Erythroblast (primary cell): ENCODE measurements at places on chromosomes 12 and 14.

- DNase-seq = peak; percentile 53
Measured at GRCh38 chr12:68733661-68734071, 12.3 kb upstream of the SLC35E3 start.

DNA sequence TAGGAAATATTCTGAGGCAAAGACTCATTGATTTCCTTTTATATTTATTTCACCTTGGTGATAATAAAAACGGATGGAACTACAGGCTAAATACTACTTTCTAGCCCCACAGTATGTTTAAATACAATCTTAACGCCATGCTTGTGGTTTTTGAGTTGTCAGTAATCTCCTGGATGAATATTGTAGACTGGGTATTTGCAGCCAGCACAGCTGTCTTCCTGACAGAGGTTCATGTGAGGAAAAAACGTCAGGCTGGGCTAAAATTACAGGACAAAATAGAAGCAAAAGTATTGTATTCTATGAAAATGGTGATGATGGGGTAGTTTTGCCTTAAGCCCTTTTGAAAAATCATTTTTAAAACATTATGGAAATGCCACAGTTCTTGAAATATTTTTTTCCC, 140.9 kb downstream of the CCDC91 start:
- DNase-seq = no peak

DNA sequence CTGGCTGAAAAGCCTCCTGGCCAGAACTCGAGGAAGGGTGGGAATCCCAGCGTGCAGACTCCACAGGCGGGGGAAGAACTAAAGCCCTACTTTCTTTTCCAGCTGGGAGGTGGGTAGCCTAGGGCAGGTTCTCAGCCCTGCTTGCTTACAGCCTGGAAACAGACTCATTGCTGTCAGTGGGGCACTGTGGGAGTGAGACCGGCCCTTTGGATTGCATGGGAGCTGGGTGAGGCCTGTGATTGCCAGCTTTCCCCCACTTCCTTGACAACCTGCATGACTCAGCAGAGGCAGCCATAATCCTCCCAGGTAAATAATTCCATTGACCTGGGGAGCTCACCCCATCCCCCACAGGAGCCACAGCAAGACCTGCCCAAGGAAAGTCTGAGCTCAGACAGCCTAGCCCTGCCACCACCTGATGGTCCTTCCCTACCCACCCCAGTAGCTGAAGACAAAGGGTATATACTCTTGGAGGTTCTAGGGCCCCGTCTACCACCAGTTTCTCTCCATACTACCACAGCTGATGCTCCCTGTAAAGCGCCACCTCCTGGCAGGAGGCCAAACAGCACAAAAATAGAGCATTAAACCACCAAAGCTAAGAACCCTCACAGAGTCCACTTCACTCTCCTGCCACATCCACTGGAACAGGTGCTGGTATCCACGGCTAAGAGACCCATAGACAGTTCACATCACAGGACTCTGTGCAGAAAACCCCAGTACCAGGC, 294.1 kb downstream of the SEC23A start:
- peak; percentile 2 for DNase-seq

GRCh38 chr12:112992541-112993398, 14.5 kb downstream of the OAS2 start:
- peak; percentile 61 for DNase-seq

GRCh38 chr12:127726671-127727315, 540.2 kb upstream of the TMEM132C start:
- DNase-seq = no peak

DNA sequence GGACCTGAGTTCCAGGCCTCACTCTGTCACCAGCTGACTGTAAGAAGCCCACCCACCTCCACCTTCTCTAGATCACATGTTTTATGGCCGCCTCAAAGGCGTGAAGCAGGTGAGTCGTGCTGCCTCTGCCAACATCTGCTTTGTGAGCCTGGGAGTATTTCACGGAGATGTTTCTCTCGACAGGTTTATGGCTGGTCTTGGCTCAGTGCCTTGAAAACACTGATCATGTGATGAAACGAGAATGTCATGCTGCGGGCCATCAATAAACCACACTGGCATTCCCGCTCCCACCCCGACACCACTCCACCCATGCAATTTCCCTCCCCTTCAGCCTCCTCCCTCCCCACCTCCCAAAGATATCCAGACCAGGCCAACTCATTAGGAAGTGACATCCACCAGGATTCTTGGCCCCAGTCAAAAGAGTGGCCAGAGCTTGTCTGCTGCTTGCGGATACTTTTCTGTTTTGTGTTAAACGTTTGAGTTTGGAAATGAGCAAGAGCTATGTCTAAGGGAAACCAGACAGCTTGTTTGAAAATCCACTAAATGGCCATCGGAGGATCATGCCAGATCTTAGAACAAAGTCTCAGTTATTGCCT, 53.8 kb upstream of the NTF3 start:
- DNase-seq = no peak

DNA sequence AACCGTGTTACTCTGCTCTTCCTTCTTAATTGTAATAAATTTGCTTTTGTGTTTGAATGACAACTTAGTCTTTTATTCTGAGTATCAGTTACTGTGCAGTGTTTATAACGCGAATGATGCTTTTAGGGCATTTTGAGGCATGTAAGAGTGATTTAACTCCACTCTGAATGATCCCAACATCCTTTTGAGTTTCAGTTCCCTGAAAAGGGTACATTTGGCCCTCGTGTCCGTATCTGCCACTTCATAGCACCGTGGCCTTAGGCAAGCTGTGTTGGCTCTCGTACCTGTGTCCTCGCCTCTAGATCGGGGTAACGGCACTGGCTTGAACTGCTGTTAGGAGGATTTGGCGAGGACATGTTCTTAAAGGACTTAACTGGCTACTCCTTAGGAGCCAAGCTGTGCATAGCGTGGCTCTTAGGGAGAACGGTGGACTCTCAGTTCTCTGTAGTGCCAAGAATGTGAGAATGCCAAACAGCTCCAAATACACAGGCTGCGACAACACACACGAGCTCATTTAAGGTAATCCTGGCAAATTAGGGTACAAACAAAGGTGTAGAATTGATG, 92.0 kb downstream of the PPP2R5C start:
- DNase-seq = no peak

- no peak for DNase-seq
Measured at GRCh38 chr14:59061292-59061691, 127.2 kb upstream of the DAAM1 start.

GRCh38 chr12:131066886-131067490, 113.3 kb downstream of the ADGRD1 start:
- DNase-seq = no peak

- DNase-seq = no peak
Measured at GRCh38 chr14:54818201-54819133, 84.2 kb downstream of the GCH1 start.

DNA sequence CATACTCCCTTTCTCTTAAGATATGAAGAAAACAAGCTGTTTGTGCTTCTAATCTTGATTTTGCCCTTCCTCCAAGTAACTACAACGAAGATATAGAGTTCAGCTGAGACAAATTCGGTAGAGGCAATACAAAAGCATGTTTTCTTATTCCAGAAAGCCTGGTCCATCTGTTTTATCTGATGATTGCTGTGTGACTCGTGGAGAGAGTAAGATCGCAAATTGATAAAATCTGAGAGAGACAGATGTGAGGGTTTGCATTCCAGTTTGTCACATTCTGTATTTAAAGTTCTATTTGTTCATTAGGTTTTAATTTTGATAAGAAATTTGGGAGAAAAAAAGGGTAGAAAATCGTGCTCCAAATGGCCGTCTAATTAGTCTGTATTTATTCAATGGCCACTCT, 192.1 kb downstream of the CPNE8 start:
- DNase-seq = no peak

GRCh38 chr14:54778618-54779345, 123.8 kb downstream of the GCH1 start:
- no peak for DNase-seq

- peak; percentile 77 for DNase-seq
Measured at GRCh38 chr12:89351489-89352241, 636 bp downstream of the DUSP6 start.

DNA sequence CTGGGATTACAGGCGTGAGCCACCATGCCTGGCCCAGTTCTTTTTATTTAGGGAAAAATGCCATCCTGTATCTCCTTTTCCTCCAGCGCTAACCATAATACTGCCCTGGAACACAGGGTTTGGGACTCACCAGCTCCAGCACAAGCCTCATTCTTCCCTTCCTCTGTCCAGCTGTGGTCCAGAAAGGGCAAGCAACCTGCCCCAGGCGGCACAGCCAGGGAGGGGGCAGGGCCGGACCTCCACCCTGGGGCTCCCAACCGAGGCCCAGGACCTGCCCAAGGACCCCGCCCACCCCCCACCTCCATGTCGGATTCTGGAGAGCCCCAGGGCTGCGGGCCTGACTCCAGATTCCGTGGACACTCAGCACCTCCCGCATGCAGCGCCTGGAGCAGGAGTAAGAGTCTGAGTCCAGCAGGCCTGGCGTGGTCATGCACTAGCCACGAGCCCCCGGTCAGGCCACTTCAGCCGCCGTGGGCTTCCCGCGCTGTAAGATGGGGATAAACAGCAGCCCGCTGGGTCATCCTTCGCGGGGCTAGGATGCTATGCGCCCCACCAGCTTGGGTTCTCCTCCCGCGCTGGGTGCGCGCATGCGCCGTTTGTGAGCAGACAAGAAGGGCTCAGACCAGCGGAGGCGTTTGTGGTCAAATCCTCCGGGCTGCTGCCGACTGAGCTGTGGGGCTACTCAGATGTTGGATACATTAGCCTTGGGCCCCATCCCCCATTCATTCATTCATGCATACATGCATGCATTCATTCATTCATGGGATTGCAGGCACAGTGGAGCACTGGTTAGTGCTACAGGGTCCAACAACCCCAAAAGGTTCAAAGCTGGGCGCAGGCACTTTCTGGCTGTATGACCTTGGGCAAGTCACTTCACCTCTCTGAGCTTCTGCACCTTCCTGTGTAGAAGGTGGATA, 16.3 kb downstream of the TMEM119 start:
- DNase-seq = no peak

DNA sequence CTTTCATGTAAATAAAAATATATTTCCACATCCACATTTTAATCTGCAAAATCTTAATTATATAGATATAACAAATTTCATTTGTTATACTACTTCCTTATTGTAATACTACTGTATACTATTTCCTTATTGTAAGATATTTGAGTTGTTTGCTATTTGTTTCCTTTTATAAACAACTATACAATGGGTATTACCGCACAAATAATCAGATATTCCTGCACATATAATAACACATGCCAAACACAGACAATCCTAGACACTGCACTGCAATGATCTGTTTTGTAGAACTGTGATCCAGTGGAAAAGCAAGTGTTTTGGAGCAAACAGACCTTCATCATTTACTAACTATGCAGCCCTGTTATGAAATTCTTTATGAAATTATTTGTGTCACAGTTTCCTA, 30.5 kb downstream of the PRKD1 start:
- DNase-seq = no peak
